ENCODE measurements at places on chromosomes 11 and 22.

GRCh38 chr22:50267591-50268390, 2.4 kb downstream of the MAPK11 start:
- no peak for DNase-seq

GRCh38 chr11:102577723-102578122, 47.2 kb upstream of the MMP7 start:
- DNase-seq: no peak

DNA sequence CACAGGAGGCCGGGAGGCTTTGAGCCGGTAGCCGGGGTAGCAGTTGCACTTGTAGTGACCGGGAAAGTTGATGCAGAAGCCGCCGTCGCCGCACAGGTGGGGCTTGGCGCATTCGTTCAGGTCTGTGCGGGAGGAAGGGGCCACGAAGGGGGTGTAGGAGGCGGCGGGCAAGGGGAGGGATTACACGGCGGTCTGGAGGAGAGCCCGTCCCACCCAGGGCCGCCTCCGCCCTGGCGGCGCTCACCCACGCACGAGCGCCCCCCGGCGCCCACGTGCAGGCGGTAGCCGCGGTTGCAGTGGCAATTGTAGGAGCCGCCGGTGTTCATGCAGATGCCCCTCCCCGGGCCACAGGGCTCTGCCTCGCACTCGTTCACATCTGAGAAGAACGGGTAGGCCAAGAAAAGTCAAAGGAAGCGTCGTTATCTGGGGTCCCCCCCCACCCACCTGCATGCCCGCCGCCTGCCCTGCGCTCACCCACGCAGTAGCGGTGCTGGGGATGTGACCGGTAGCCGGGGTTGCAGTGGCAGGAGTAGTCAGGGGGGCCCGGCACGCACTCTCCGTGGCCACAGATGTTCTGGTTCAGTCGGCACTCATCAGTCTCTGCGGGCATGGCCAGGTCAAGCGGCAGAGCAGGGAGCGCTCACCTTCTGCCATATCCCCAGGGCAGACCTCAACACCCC, 10.6 kb downstream of the LTBP3 start:
- DNase-seq: no peak

GRCh38 chr11:116787786-116788486, at the start of gene ZPR1:
TSS of gene ZPR1 (minus strand) at chr11:116788023. CDS start at chr11:116787990, 33 bp downstream.
- peak; percentile 60 for DNase-seq

DNA sequence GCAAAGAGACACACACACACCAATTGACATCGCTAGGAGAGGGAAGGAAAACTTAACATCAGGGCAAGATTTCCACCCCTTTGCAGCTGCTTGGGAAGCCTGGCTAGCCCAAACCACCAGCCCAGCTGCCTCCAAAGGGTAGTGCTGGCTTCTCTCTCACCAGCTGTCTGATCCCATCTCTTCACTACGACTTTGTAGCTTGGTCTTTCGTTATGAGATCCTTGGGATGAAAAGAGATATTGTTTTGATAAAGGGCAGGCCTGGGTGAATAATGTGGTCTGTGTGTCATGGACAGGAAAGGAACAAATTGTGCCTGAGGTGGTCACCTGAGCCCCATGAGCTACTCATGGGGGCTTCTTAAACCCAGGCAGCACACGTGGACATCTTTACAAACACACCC, 101.9 kb downstream of the ARL14EP start:
- DNase-seq: no peak

- no peak for DNase-seq
These were observed 6.4 kb downstream of the ELFN2 start for GRCh38 chr22:37420686-37421467.

- DNase-seq: no peak
These were observed 47.1 kb upstream of the SYT13 start for GRCh38 chr11:45333001-45333971.
